ENCODE measurements at places on chromosomes 2 and 18. TPM values are rescaled to one million over a fixed set of nuclear protein-coding genes. Genes with fewer than 3 reads are reported as not detected.

ABCG5 gene
- not detected for total RNA-seq

GBX2 gene
- not detected for total RNA-seq

DTNB gene
- 31.2 TPM for total RNA-seq

MLPH gene
- not detected for total RNA-seq

COQ10B gene
- total RNA-seq: 22.6 TPM

MARCO gene
- not detected for total RNA-seq

SCYGR4 gene
- total RNA-seq: not detected

ZNF514 gene
- 16.3 TPM for total RNA-seq

UCN gene
- total RNA-seq: 2.2 TPM

CSRNP3 gene
- total RNA-seq: not detected

CASP10 gene
- 40.7 TPM for total RNA-seq

CCDC141 gene
- 17.0 TPM for total RNA-seq

SCN3A gene
- not detected for total RNA-seq

SAG gene
- total RNA-seq: not detected

UPP2 gene
- total RNA-seq: not detected

AOX1 gene
- 0.08 TPM for total RNA-seq

CPO gene
- not detected for total RNA-seq

SPRED2 gene
- total RNA-seq: 9.5 TPM

GALNT5 gene
- not detected for total RNA-seq

All from activated CD8-positive, alpha-beta T cell treated with anti-CD3 and anti-CD28 coated beads, Interleukin-2, amount 10 ng/mL, durations not matched to agents 7 days and 5 days (primary cell).